ENCODE measurements at places on chromosomes 5 and 9. TPM values are rescaled to one million over a fixed set of nuclear protein-coding genes. Genes with fewer than 3 reads are reported as not detected.

The ZNF658 gene
- 3.1 TPM for total RNA-seq

The PDCD1LG2 gene
- total RNA-seq = 0.46 TPM

The SLC2A6 gene
- total RNA-seq = 21.7 TPM

GRCh38 chr9:113611461-113612215 is 148.1 kb downstream of the RGS3 start:
- no peak for DNase-seq

GRCh38 chr5:29229461-29229860 is 1964.0 kb upstream of the CDH6 start:
- no peak for DNase-seq

DNA sequence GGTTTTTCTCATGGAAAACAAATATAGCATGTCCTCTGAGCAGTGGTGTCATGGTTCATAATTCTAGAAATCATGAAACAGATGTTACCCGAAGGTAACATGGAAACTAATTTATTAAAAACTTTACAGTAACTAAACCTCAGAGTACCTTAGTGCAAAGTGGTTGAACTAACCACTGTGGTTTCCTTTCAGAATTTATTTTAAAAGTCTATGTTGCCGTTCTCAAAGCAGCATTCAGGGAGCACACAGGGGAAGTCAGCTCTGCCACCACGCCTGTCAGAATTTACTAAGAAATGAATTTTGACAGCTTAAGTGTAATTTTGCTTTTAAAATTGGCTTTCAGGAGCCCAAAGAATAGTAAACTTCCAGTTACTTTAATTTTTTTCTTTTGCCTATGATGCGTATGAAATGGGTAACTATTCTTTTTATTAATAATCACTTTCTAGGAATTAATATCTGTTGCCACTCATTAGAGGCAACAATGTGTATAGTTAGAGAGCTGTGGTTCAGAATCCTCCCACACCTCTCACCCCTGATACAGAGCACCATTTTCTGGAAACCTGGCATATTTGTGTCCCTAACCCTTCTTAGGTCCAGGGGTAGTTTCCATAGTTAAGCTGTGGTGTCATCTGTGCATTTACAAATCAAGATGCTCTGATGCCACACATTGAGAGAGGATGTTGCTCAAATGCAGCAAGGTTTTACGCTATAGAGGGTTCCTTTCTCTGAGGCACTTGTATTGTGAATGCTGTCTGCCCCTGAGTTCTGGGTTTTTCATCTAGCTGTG is 202.6 kb downstream of the ZSWIM6 start:
- no peak for DNase-seq

The UBE2QL1 gene
- total RNA-seq = 8.8 TPM

The CD14 gene
- not detected for total RNA-seq

The EQTN gene
- total RNA-seq = not detected

GRCh38 chr5:40514976-40515375 is 164.7 kb upstream of the PTGER4 start:
- no peak for DNase-seq

- no peak for DNase-seq
Observed at GRCh38 chr5:123882965-123883345, 371.0 kb downstream of the CSNK1G3 start.

DNA sequence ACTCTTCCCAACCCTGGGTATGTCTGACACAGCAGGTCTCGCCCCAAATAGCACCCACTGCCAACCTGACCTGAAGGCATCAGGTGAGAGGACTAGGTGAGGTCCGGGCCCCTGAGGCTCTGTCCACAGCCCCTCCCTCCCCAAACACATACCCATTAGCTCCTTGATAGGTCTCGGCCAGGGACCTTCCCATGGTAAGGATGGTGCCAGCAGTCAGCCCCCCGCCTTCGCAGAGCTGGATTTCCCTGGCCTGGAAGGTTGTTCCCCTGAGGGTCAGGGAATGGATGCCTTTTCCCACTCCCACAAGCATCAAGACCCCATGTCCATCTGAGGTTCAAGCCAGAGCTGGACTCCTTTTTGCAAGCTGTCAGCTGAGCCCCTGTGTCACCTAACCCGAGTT is 2.7 kb downstream of the ENHO start:
- DNase-seq = no peak

The HAVCR1 gene
- not detected for total RNA-seq

The CDH10 gene
- not detected for total RNA-seq

DNA sequence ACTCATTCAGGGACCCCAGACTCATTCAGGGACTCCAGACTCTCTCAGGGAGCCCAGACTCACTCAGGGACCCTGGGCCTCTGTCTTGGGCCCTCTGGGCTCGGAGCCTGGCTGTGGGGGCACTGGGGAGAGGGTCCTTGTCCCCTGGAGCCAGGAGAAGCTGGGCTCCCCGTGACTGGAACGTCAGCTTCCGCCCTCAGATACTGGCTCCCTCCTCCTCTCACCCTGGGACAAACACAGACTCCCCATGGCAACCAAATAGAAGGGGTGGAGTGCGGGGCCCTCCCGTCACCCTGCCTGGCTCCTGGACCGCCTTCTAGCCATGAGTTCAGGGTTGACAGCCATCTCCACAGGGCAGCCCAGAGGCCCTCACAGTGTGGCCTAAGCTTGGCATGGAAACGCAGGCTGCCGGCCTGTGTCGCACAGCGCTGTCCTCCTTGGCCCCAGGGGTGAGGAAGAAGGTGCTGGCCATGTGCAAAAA is 27.6 kb downstream of the ZDHHC11B start:
- no peak for DNase-seq

- no peak for DNase-seq
Observed at GRCh38 chr5:81230416-81230815, 2.7 kb upstream of the CKMT2 start.

GRCh38 chr9:137781906-137782585 is 95.5 kb upstream of the CACNA1B start:
- no peak for DNase-seq

GRCh38 chr5:79396265-79396664 is 117.7 kb downstream of the HOMER1 start:
- no peak for DNase-seq

GRCh38 chr9:99116003-99116411 is 11.1 kb downstream of the TGFBR1 start:
- no peak for DNase-seq

DNA sequence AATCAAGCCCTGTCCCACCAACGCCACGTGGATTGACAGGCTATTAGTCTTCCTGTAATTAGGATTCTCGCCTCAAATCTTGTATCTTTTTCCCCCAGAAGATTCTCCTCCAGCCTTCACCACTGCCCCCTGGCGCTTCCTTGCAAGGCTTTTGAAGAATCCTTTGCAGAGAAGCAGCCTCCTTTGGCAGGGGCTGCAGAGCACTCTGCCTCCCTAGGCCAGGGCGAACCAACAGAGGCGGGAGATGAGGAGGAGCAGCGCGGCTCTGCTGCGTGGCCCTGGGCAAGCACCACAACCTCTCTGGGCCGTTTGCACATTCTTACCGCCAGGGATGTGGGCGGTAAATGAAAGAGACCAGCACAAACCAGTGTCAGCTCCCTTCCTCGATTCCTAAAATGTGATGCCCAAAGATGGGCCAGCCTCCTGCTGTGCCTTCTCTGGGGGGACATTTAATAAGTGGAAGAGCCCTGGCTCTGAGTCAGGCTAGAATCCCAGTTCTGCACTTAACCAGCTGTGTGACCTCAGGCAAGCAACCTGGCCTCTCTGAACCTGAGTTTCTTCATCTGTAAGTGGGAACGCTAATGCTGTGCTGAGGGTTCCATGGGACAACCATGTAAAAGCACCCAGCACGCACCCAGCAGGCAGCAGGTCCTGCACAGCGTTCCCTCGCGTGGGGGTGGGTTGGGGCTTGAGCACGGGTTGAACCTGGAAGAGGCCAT is 128.6 kb downstream of the KCNIP1 start:
- no peak for DNase-seq

DNA sequence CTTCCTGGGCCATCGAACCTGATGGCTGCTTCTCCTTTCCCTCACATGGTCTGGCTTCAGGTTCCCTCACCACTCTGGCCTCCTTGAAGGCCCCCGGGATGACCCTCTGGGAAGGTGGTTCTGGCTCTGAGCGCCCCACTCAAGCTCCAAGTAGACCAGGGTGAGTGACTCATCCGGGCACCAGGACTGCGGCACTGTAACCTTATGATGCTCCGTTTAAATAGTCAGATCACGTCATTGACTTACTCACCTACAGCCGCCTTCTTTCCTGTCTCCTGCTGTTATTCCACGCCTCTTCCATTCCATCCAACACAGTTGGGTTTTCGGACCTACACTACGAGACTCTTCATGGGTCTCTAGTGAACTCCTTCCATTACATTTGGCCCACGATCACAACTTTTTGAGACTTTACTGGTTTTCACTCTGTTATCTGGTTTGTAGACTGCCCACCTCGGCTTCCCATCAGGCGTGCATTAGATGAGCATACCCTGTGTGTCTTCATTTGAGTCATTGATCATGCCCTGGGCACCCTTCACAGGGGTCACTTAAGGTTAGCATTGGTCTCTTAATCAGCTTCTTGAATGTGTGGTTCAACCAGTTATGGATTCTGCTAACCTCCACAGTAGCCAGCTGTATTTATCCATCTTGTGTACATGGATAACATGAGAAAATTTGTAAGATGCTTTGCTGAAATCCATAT is 138.8 kb upstream of the LMX1B start:
- DNase-seq = no peak

GRCh38 chr9:137820161-137820855 is 57.3 kb upstream of the CACNA1B start:
- DNase-seq = no peak

The EGFLAM gene
- total RNA-seq = not detected

- peak; percentile 58 for DNase-seq
Observed at GRCh38 chr9:97501177-97501971, at the start of gene TMOD1. Gene TMOD1, plus strand, starts transcription at chr9:97501666. Its CDS starts 22,523 bp downstream, at chr9:97524189.

- peak; percentile 29 for DNase-seq
Observed at GRCh38 chr5:177498013-177498787, 796 bp upstream of the PDLIM7 start.

DNA sequence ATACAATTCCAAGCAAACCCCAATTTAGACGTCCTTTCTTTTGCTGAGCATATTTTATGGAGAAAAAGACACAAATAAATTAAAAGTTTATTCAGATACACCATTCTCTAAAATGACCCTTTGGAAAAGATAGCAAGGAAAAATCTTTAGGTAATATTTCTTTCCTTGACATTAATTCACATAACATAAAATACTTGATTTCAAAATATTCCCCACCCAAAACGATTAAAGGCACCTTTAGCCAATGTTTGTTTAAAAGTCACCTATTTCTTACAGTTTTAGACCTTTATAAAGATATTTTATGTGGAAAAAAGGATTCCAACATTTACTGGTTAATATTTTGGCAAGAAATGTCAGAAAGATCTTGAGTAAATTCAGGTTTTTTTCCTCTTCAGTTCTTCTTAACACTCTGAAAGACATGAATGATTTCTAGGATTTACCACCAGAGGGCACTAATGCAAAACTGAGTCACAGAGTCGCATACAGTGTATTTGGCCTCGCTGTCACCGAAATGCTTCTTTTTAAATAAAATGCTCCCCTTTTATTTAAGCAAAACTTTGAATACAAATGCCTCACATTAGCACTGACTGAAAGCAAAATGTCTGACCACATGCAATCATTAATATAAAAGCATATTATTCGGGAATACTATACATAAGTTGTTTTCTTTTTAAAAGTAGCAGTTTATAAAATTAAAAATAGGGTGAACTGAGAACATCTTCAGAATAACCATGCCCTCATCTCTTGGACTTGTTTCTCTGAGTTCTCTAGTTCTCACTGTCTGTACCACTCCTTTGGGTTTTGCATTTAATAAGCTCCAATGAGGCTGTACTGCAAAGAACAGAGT is 122.5 kb downstream of the SLC1A3 start:
- peak; percentile 86 for DNase-seq

The PDGFRB gene
- total RNA-seq = 0.66 TPM

DNA sequence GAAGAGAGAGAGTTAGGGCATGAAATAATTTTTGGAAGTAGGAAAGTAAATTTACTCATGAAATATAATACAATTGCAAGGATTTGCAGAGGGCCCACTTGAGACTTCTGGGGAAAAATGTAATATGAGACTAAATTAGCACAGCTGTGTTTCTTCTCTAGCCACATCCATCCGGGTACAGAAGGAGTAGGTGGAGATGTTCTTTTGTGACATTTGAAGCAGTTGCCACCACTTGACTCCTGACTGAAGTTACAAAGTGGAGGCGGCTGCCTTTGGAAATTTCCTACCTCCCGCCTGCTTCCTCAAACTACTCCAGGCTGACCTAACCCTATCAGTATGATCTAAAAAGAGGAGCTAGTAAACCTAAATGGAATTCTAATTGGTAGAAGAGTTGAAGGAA is 58.1 kb upstream of the SHISAL2B start:
- DNase-seq = no peak

The RASEF gene
- total RNA-seq = 14.7 TPM

DNA sequence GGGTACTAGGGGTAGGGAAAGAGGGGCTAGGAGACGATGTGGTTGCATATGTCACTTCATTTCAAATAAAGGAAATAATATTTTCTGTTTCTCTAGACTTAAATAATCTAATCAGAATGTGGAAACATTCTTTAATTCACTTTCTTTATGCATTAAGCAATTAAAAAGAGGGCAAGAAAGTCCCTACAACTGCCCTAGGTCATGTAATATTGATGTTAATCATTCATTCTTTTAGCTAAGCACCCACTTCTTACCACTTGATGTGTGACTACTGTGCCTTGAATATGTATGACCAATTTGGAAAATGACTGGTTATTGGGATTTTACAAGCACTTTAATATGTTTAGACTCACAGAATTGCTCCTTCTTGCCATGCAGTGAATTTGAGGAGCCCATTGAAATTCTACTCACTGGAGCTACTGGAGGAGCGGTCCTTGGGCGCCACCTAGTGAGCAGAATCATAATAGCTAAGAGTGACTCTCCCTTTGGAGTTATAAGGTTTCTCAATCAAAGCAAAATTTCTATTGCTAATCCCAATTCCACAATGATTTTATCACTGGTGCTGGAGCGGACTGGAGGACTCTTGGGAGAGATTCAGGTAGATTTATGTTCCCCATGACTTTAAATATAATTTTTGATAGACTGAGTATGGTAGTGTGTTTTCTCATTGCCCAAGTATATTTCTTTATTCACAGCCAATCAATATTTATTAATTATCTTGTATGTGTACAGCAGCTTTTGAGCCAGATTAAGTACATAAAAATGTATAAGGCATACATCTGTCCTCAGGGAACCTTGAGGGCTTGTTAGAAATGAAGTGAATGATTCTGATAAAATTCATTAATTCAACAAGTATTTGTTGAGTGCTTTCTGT is 225.1 kb downstream of the ADGRV1 start:
- peak; percentile 89 for DNase-seq

- peak; percentile 17 for DNase-seq
Observed at GRCh38 chr5:123950701-123951581, 439.0 kb downstream of the CSNK1G3 start.

The BARHL1 gene
- not detected for total RNA-seq

The SPINK4 gene
- total RNA-seq = not detected

The SNCB gene
- 2.1 TPM for total RNA-seq

DNA sequence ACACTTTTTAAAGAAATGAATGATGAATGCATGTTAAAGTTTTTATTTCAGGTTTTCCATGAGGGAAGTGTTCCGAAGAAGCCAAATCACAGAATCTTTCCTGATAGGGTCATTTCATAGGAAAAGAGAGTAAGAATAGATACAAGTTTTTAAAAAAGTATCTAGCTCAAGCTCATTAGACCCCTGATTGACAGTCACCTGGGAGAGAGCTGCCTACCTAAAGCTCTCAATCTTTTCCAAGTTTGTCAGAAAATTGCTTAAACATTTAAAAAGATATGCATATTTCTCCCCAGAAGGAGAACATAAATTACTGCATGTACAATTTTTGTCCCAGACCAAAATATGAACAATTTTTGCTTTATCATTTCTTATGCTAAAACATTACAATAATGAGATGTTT is 47.9 kb upstream of the CHSY3 start:
- no peak for DNase-seq

GRCh38 chr5:97094579-97095317 is 47.7 kb downstream of the LIX1 start:
- no peak for DNase-seq

The ANXA2R gene
- total RNA-seq = 4.8 TPM

The HACD4 gene
- total RNA-seq = not detected

Measured in PC-3 (cell line).